ENCODE measurements at places on chromosomes 4 and X.

GRCh38 chr4:115671581-115671980, 558.2 kb upstream of the NDST4 start:
- no peak for DNase-seq

- DNase-seq = no peak
Measured at GRCh38 chr4:103095080-103095479, 4.6 kb downstream of the BDH2 start.

- DNase-seq = no peak
Measured at GRCh38 chr4:27985522-27985921, 1124.9 kb downstream of the STIM2 start.

DNA sequence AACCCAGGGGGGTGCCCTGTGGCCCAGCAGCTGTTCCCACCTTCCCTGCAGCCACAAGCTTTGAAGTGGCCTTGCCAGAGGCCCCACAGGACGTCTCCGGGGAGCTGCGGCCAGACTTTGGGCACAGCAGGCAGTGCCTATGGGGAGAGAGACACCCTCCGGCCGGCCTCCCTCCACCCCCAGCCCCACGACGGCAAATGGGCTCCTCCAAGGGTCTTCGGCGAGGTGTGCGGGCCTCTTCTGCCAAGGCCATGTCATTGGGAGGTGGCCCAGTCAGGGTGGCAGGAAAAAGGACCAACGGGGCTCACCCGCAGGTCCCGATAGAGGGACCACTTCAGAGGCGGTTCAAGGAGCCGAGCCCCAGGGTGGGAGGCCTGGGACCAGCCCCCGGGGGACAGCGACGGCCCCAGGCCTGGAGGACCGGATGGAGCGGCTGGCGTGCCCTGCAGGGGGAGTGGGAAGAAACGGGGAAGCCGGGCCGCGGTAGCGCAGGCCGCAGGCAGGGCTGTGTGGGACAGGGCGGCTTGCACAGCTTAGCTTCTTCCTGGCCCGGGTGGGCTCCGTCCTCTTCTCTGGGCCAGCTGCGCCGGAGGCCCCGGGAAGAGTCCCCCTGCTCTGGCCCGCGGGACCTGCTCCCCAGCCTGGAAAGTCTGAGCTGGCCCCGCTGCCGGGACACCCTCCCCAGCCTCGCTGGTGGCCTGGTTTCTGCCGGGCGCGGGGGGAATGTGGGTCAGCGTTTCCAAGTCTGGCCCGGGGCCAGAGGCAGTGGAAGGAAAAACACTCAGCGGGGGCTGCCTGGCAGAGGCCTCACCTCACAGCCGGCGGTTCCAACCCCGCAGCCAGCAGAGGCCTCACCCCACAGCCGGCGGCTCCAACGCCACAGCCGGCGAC, 21.9 kb upstream of the SPON2 start:
- no peak for DNase-seq

- DNase-seq = peak; percentile 51
Measured at GRCh38 chr4:48047421-48047844, 30.9 kb downstream of the NIPAL1 start.

DNA sequence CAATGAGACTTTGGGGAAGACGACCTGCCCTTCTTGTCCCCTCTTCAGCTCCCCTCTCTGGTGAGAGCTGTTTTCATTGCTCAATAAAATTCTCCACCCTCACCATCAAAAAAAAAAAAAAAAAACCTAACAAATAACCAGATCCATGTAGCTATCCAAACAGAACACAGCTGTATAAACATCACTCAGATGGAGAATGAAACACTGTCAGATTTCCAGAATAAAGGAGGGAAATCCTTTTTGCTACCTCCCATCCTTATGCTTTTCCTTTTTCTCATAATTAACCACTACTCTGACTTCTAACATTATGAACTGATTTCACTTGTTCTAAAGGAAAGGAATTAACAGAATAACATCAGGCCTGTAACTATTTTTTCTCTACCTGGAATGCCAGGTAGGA, 155.6 kb downstream of the PPP4R3C start:
- DNase-seq = no peak

- DNase-seq = no peak
Measured at GRCh38 chr4:74014332-74014731, 15.9 kb upstream of the CXCL5 start.

- no peak for DNase-seq
Measured at GRCh38 chrX:79444694-79445210, 77.6 kb upstream of the ITM2A start.

DNA sequence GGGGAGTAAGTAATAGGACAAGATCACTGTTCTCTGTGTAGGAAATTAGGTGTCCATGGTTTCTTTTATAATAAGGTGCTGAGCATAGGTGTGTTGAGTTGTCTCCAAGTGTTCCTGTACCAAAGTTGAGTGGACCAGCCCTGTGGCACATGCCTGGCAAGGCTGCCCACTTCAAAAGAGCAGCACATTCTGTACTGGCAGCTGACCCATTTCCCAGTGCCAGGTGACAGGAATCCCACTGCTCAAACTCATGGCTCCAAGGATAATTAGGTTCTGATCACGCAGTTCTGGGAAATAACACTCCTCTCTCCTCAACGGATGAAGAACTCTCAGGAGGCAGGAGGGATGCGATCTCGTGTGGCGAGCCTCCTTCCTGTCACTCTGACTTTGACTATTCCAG, 12.8 kb upstream of the LGI2 start:
- no peak for DNase-seq

DNA sequence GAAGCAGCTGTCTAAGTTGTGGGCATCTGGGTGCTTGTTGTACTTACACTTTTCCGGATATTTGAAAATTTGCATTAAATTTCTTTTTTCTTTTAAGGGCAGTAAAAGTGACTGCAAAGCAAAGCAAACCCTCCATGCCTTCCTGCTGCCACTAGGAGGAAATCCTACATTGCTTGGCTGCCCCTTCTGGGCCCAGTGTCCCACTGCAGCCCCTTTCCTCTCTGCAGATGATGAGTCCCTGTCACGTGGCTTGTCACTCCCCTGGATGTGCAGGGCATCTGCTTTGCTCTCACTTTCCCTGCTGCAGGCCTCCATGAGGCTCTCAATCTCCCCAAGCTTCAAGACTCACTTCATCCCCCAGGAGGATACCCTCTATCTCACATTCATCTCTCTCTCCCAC, 12.7 kb downstream of the TSR2 start:
- DNase-seq = no peak

DNA sequence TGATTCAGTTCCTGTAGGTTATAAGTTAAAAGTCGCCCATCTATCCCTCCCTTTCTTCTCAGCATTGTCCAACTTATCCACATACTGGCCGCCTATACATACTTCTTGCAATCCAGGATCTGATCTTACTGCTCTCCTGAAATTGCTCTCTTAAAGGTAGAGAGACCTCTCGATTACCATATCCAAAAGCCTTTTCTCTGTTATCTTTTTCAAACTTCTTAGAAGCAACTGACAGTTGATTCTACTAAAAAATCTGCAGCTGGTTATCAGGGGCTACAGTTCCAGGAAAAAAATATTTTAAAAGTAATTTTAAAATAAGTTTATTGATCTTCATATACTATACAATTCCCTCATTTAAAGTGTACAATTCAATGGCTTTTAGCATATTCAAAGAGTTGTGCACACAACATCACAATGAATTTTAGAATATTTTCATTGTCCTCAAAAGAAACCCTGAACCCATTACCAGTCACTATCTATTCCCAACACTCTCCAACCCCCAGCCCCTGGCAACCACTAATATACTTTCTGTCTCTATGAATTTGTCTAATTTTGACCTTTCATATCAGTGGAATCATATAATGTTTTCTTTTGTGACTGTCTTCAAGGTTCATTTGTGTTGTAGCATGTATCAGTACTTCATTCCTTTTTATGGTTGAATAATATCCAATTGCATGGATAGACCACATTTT, 102.0 kb downstream of the HDAC8 start:
- DNase-seq = no peak

DNA sequence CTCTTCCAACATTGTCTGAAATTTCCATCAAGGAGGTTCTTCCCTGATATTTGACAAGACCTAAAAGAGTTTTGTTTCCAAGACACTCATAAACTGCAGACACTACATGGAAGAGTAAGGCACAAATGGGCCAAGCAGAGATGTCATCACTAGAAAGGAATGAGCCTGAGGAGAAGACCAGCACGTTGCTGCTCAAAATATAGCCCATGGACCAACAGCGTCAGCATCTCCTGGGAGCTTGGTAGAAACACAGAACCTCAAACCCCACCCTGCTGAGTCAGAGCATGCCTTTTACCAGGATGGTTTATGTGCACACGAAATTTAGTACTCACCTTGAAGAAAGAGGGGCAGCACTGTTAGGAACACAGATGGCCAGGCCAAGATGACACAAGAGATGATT, 128.7 kb upstream of the MID1 start:
- DNase-seq = no peak

DNA sequence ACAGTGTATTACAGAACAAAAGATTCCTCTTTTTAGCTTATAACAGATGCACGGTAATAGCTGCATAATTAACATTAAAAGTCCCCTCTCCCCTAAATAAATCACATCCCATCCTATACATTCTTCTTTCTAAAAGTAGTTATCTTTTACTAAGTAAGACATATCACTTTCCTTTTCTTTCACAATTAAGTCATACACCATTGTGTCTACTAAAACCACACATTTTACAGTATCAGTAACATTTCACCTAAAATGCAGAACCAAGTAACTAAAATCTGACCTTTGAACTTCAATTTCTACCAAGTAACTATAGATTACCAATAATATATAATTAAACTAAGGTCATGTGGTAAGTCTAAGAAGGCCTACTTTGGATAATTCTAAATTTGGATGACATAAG, 14.2 kb downstream of the DHX15 start:
- no peak for DNase-seq

DNA sequence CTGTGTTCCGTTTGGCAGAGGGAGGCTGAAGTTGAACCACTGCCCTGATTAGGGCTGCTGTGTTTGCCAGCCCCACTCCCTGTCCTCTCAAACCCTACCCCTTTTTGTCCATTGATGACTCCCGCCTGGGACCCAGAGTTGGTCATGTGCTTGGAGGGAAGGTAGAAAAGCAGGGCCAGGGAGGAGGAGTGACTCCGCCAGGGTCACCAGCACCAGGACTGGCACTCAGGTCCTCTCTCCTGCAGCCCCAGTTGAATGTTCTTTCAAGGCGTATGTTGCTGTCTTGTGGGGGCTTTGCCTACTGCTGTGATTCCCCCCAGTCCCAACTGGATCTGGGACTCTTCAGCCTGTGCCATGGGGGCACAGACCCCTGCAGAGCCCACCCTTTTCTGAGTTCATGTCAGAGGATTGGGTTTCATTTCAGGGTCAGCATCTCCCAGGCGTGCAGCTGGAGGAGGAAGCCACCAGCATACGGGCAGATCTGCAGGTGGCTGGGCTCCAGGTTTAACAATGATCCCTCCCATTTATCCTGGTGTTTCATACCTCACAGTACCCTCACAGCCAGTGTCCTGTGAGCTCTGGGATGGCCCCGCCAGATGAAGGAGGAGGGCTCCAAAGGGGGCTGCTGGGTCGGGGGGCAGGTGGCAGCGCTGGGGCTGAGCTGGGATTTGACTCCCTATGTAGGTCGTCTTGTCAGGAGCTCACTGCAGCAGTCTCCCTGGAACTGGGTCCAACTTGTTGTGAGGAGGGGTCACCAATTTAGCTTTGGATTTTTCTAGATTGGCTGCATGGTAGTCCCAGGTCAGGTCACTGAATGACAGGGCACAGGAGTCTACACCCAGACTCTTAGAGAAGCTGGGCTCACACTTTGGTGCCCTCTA, 55.7 kb downstream of the MSX1 start:
- DNase-seq = no peak

DNA sequence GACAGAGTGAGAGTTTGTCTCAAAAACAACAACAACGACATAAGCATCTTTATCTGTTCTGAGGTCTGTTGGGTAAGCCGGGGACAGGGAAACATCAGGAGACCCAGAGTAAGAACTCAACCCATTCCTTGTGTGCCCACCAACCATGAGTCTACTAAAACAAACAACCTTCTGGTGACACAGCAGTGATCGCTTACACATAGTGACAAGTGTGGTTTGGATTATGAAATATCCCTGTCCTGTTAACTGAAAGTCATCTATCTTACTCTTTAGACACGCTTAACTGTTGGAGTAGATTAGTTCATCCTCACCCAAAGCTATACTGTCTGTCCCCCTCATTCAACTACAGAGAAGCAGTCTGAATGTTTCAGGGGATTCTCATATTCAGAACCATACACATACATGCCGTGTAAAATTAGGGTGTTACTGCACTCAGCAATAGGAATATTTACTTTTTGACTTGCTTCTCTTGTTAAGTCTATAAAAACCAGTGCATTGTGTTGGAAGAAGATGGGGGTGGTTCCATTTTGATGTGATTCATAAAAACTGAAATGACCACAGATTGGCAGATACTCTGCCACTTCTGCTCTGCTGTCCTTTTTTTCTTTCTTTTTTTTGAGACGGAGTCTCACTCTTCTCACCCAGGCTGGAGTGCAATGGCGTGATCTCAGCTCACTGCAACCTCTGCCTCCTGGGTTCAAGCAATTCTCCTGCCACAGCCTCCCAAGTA, 27.4 kb downstream of the PHKA2 start:
- no peak for DNase-seq

- no peak for DNase-seq
Measured at GRCh38 chr4:152112887-152113286, 352.1 kb upstream of the GATB start.

GRCh38 chr4:76755756-76756155, 142.2 kb downstream of the SOWAHB start:
- DNase-seq = no peak

GRCh38 chr4:75908555-75908954, 6.3 kb upstream of the PPEF2 start:
- no peak for DNase-seq

DNA sequence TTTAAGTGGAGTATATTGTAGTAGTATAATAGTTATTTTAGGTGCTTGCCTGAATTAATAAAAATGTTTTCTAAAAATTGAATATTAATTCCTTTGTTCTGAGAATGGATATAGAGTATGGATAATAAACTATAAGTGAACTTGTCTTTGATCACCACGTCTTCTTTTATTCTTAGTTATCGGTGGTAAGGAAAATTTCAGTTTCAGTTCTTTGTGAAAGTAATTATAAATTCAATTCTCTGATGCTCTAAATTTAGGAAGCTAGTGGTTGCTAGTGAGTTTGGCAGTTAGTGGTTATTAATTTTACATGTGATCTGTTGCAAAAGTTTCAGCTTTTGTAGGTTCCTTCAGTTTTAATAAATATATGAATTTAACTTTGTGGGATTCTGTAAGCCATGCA, 30.8 kb downstream of the MRPL1 start:
- DNase-seq = no peak

GRCh38 chr4:66034671-66035070, 364.4 kb upstream of the EPHA5 start:
- DNase-seq = no peak

- DNase-seq = peak; percentile 41
Measured at GRCh38 chrX:13506574-13506973, 62.8 kb upstream of the EGFL6 start.

DNA sequence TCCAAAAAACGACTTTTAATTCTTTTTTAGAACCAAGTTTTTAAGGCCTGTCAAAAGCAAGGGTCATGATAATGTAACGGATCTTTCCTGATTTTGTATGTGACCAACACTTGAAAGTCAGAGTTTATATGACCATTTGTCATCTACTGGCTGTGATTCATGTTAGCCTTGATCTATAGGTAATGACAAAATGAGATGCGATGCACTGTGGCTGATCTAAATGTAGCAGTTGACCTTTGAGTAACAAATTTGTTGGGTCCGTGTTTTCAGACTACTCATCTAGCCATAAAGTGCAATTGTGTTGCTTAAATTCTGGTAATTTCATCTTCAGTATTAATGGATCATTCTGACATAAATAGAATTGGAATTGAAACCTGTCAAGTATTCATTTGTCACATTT, 202.5 kb downstream of the PCDH7 start:
- DNase-seq = no peak

Measured in CD4-positive, alpha-beta memory T cell (primary cell).